ENCODE measurements at places on chromosomes 12 and 14.

- DNase-seq: peak; percentile 9
Observed at GRCh38 chr12:321606-322326, 59.1 kb upstream of the SLC6A13 start.

GRCh38 chr12:6038160-6038559 is 86.3 kb downstream of the VWF start:
- peak; percentile 45 for DNase-seq

DNA sequence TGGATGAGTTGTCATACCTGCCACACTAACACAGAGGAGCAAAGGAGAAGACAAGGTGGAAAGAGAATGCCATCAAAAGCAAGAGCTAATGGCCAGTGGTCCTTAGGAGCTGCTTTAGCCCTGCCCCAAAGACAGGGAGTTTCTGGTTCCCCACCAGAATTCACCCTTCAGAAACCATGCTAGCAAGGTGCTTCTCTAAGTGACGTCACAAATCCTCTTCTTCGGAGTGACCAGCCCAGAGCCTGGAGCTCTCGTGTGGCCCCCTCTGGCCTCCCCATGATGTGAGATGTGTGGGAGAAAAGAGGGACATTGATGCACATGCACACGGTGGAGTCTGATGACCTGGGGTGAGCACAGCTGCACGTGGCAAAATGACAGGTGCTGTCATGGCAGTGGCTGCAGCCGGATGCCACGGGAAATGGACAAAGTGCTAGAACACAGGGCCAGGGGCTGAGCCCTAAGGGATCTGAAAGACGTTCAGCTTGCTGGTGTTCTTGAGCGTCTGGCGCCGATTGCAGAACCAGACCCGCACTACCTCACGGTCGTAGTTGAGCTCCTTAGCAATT is 16.9 kb upstream of the TFCP2 start:
- DNase-seq: no peak

DNA sequence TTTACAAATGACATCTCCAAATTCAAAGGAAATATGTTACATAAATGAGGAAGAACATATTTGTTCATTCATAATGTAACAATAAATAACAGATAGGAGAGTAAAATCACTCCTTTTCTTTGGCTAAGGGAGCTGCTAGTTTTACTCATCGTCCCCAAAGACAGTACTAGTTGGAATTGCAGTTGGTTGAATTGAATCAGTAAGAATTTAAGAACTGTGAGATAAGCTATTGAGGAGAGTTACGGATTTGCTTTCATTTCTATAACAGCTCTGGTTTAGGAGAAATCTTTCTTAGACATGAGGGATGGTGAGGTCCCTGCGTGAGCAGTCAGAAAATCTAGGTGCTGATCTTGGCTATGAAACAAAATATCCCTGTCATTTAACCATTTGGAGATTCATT is 402.8 kb downstream of the AEBP2 start:
- no peak for DNase-seq

DNA sequence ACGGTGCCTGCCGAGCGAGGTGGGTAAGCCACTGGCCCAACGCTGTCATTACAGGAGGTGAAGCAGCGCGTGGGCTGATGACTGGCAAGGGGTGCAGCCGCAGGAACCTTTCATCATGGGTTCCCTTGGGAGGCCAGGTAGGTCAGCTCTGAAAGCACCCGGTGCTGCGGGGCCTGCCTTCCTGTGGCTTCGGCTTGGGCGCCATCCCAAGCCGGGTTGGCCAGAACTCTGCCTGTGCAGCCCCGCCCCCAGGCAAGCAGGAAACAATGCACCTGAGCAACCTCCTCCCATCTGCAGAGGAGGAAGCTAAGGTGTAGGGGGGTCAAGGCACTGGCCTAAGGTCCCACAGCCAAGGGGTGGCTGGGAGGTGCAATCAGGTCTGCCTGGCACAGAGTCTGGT is 20.0 kb upstream of the HHIPL1 start:
- DNase-seq: no peak

- no peak for DNase-seq
Observed at GRCh38 chr12:50187084-50187900, 20.1 kb upstream of the CERS5 start.

- DNase-seq: no peak
Observed at GRCh38 chr14:90424686-90425372, 28.0 kb downstream of the CALM1 start.

DNA sequence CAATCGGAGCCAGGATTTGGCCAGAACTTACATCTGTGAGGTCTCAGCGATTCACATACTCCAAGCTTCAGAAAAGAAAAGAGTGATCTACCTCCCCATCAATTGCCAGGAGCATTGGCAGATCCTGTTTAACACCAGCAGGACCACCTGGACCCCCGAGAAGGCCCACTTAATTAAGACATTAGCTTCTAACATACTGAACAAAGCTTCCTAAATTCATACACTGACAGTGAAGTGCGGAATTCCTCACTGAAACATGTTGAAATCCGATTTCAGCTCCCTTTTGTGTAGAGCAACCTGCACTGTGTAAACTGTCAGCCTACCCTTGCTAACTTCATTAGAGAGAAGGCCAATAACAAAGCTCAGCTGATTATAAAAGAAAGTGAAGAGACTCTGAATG is 274.0 kb downstream of the NOVA1 start:
- peak; percentile 51 for DNase-seq

DNA sequence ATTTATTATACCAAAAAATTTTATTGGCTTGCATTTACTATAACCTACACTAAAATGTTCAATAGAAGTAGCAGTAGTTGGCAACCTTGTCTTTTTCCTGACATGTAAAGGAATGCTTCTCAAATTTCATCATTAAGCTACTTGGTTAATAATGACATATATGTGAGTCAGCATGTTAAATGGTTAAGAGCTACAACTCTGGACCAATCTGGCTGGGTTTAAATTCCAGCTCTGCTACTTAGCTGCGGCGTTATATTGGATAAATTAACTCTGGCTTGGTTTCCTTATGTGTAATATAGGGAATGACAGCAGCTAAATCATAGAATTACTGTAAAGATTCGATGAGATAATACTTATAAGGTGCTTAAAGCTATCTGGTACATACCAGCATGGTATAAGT is 53.7 kb upstream of the OTOGL start:
- no peak for DNase-seq

DNA sequence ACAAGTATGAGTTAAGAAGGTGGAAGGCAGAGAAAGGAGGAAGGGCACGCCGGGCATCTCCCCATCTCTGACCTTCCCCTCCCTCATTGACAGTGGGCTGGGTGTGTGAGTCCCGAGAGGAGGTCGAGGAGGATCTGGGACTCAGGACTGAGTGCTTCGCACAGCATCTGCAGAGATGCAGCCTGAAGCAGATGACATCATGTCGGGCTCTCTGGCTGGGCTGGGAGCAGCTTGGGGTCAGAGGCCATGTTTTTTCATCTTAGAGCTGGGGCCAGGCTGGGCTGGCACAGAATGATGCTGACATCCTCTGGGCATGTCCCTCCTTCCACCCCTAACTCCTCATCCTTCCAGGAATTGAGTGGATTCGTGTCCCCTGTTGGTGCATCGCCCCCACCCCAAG is 43.5 kb downstream of the CMKLR1 start:
- no peak for DNase-seq

GRCh38 chr14:93916498-93916897 is 10.6 kb upstream of the FAM181A start:
- DNase-seq: no peak

DNA sequence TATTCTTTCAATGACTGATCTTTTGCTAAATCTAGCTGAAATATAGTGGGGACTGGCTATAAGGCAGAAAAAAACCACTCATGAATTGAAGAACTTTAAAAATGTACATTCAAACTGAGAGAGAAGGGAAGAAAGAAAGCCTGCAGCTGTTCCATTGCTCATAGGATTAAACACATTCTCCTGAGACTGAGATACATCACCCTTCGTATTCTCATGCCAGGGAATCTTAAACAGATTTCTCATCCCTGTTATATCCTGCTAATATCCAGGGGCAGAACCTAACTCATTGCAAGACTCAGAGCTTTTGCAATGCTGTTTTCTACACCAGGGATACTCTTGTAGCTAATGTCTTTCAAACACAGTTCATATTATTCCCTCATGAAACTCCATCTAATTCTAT is 67.2 kb upstream of the ACSS3 start:
- DNase-seq: no peak

- DNase-seq: no peak
Observed at GRCh38 chr14:93977790-93978581, 1.6 kb upstream of the ASB2 start.

All from NCI-H774 (cell line).